ENCODE measurements at places on chromosomes 4 and X.

DNA sequence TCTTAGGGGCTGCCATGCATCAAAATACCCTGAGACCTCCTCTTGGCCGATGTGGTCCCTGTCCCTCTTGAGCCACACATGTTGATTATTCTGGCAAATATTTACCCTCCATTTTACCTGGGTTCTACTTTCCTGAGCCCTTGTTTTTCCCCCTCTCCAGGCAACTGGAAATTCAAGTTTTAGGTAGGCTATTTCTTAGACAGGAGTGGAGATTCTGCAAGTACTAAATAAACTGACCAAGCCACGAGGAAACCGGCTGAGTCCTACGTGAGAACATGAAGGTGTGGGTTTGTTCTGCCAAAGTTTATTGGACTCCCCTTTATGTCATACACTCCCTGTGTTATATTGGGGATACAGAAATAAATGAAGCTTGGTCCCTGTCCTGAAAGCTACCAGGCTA, 88.1 kb downstream of the RTL5 start:
- no peak for DNase-seq

DNA sequence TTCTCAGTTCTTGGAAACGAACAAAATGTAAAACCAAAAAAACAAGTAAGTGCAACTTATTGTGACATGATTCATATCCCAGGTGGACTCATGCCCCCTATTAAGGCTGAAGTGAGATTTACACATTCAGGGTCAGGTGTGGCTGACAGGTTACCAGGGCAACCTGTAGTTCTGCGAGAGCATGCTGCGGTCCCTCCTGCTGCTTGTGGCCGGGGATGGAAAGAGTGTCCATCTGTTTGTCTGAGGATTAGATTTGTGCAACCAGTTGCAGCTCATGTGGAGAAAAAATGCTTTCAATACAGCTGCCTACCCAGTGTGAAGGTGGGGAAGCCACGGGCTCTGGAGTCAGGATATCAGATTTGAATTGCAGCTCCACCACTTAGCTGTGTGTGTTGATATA, 78.8 kb downstream of the FAM184B start:
- no peak for DNase-seq

DNA sequence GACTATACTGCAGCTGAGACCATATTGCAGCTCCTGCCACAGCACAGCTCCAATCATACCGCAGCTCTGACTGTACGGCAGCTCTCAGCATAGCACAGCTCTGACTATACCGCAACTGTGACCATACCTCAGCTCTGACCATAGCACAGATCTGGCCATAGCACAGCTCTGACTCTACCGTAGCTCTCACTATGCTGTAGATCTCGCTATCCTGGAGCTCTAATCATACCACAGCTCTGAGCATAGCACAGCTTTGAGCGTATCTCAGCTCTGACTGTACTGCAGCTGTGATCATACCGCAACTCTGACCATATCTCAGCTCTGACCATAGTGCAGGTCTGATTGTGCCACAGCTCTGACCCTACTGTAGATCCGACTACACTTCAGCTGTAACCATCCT, 139.2 kb downstream of the ASMT start:
- no peak for DNase-seq

DNA sequence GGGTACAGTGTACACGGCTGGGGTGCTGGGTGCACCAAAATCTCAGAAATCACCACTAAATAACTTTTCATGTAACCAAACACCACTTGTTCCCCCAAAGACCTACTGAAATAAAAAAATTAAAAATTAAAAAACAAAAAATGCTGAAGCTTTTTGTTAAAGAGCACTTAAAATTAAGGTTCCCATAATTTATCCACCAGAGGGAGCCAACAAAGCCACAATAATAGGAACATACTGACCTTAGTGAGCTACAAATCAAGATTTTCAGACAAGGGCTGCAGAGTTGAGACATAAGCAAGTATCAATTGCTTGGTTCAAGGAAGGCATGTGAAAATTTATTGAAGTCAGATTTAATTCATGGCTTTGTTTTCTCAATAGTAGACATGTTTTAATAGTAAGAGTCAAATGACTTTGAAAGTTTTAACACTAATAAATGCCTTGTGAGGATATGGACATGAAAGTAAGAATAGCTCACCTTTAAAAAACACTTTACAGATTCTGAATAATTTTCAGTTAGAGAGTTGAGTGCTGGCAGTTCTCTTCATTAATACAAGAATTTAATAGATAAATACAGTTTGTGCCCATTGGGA, 43.0 kb upstream of the SCOC start:
- DNase-seq: no peak

DNA sequence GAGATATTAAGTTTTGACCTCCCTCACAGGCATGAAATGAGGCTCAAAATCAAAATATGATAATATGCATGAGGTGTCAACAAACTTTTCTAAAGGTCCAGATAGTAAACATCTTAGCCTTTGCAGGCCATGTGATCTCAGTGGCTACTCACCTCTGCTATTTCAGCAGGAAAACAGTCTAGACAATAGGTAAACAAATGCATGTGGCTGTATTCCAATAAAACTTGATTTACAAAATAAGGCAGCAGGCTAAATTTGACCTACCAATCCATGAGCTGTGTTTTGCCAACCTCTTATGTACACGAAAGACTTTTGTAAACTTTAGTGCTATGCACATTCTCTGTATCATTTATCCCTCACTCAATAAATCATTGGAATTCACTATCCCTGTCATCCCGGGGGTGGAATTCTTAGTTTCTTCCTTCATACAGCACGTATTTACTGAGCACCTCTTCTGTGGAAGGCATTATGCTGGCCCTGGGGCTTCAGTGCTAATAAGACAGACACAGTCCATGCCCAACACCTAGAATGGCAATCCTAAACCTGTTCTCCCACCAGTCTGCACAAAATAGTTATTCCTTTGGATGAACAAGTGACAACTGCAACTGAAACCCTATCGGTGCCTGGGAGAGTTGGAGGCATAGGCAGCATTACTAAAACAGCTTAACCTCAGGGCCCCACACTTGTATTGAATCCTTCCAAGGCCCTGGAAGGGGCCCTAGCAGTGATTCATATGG, 19.9 kb downstream of the MAGEB17 start:
- no peak for DNase-seq

- no peak for DNase-seq
These were observed 46.9 kb downstream of the JADE3 start for GRCh38 chrX:46959101-46959500.

DNA sequence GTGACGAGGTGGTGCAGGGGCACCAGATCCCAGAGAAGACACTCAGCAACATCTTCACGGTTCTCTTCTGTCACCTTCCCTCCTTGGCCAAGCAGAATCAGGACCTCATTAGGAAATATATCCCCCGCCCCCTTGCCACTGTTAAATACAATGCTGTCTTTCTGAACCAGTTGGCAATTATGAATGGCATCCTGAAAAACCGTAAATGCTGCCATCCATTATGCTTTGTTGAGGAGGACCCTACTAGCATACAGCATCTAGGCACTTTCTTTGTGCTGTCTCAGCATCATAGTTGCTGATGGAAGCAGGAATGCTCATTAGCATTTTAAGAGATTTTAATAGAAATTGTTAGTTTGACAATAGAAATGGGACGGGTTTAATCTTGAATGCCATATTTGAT, 138.5 kb downstream of the DCLK2 start:
- DNase-seq: no peak

- DNase-seq: peak; percentile 28
These were observed 64.6 kb upstream of the ENPP6 start for GRCh38 chr4:184282251-184282713.

GRCh38 chr4:27917381-27917780, 1056.7 kb downstream of the STIM2 start:
- no peak for DNase-seq

GRCh38 chr4:120622601-120623000, 299.9 kb downstream of the PRDM5 start:
- no peak for DNase-seq

DNA sequence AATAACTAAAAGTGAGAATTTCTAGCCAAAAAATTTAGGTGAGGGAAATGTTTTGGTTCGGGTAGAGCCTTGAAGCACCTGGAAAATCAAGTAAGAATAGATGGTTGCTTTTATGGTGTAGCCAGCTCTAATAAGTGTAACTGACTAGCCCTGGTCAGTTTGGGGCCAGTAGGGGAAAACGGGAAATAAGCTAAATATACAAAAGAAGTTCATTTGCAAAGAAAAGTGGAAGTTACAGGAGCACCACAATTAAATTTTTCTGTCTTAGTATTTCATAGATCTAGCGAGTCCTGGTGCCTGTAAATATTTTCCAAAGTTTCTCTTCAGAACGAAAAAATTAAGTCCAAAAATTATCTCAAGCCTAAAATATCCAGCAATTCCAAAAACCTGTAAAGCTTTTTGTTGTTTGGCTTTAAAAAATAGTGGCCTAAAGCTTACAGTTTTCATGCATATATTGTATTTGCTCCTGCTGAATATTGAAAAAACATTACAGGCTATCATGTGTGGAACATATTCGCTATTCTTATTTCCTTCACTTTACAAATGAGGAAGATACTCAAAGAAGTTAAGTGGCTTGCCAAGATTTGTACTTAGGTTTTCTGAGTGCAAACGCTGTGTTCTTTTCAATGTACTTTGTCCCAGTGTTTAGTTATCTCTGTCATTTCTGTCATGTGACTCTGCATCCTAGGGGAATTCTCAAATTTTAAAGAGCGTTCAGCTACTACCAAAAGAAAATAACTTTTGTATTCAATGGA, 7.3 kb upstream of the PTPN13 start:
- no peak for DNase-seq

- DNase-seq: no peak
These were observed 16.2 kb downstream of the SHOX start for GRCh38 chrX:646796-647195.

DNA sequence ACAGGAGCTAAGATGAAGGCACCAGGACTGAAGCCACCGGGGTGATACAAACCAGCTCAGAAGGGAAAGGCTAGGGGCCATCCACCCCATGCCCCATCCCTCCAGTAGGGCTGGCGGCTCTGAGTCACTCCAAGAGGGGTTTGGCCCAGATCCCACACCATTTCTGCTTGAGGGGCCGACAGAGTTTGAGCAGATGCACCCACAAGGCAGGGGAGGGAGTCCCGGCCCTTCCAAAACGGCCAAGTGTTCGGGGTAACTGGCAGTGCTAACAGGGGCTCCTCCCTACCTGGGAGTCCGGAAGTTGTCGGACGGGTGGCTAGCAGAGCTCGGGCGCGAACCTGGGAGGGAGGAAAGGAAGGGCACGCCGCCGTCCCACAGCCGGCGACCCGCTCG, 412 bp downstream of the SLC10A3 start:
- no peak for DNase-seq

- no peak for DNase-seq
These were observed 52.6 kb downstream of the FNIP2 start for GRCh38 chr4:158821228-158821971.

DNA sequence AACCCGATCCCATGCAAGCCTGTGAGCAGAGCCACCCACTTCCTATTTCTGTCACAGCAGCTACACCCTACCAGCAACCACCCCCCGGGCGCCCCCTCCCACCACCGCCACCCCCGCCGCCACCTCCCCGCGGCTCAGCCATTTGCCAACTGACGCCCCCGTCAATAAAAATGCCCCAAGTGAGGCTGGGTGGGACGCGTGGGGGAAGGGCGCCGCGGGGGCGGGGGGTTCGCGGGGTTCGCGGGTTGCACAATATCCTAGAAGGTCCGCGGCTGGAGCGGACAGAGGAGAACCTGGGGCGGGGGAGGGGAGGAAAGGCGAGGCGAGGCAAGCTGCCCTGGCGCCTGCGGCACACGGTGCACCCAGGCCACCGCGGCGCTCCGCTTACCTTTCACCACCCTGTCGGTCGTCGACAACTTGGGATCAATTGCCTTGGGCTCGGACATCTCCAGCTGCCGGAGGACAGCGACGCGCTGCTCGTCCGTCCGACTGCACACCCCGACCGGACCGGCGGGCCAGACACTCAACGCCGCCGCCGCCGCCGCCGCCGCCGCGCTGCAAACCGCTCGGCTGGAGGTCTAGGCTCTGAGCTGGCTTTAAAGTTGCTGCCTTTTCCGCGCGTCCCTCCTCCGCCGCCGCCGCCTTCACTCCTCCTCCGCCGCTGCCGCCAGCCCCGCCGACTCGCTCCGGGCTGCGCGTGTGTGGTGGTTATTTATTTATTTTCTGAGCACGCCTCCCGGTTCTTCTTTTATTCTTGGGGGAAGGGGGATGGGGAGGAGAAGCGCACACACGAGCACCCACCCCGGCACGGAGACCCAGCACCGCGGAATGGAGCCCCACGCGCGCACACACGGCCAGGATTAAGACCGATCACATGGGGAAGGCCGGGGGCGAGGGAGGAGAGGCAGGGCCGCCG, 717 bp downstream of the PPP3CA start:
- DNase-seq: peak; percentile 69

DNA sequence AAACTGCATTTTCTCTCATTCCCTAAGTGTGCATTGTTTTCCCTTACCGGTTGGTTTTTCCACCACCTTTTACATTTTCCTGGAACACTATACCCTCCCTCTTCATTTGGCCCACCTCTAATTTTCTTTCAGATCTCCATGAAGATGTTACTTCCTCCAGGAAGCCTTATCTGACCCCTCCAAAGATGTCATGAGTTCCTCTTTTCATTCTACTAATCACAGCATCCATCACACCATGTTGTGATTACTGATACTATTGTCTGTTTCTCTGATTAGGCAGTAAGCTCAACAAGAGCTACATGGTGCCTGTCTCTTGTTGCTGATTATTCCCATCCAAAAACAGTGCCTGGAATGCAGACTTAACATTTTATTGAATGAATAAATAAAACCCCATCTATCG, 2.9 kb upstream of the AFP start:
- no peak for DNase-seq

DNA sequence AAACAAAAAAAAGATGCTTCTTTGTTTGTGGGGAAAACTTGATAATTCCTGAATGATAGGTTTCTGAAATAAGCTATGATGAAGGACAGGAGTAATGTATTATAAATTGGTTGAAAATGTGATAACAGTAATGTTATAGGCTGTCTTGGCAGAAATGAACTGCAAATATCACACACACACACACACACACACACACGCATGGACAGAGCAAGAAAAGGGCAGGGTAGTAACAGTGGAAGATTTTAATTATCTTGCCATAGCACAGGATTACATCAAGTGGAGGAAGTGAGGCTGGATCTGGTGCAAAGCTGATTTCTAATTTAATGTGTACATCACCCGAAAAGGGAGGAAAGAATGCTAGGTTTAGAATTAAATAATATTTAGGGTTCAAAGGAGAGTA, 97.5 kb upstream of the CXXC4 start:
- DNase-seq: no peak

DNA sequence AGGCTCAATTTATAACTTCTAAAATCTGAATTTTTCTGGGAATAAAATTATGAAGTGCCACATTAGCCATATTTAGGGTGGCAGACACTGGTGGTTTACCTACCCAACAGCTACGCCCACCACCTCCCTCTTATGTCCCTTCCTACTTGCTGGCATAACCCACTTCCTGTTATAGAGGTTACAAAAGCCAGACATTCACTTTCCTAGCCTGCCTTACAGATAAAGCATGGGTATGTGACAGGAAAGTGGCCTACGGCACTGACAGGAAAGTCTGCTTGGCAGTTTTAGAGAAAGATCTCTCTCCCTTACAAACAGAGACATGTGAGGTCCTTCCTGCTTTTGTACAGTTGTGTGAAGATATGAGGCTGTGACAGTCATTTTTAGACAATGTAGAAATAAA, 12.4 kb downstream of the DDX53 start:
- no peak for DNase-seq
